Activated CD4-positive, alpha-beta T cell treated with anti-CD3 and anti-CD28 coated beads, Interleukin-2, amount 50 U/mL, for 4 hours (primary cell): ENCODE measurements at places on chromosomes 5 and 9.

GRCh38 chr5:163512526-163512925 is 7.1 kb downstream of the MAT2B start:
- no peak for DNase-seq

GRCh38 chr9:74666625-74667316 is 169.6 kb downstream of the RORB start:
- no peak for DNase-seq

DNA sequence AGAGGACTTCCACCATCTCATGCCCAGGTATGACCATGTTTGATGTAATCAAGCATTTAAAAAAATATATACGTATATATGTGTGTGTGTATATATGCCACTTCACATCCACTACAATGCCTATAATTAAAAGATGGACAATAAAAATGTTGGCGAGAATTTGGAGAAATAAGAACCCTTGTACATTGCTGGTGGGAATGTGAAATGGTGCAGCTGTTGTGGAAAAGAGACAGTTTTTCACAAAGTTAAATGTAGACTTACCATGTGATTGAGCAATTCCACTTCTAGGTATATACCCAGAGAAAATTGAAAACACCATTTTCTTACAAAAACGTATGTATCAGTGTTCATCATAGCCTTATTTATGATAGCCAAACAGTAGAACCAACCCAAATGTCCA is 229.2 kb upstream of the WWC1 start:
- no peak for DNase-seq

DNA sequence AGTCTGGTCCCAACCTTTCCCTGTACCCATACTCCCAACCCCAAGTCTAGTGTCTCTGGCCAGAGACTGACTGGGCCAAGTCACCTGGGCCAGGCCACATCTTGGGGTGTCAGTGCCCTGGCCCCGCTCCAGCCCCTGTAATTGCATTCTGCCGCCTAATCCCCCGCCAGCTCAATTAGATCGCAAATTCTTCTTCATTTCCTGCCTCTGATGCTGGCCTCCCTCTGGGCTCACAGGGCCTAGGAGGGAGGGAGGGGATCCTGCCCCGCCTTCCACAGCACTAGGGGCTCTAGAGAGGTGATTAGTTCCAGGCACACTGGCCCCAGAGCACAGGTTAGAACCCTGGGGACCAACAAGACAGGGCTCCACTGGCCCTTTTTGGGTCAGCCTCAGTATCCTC is 5.5 kb downstream of the CXXC5 start:
- DNase-seq = no peak
